LHCN-M2 (cell line): ENCODE measurements at places on chromosomes 1 and 21. TPM values are rescaled to one million over a fixed set of nuclear protein-coding genes. Genes with fewer than 3 reads are reported as not detected.

SPATA21 gene
- total RNA-seq, result not detected in 2 replicates

CD48 gene
- total RNA-seq, result not detected in 2 replicates

YBX1 gene
- 1,026 and 1,116 TPM in 2 replicates for total RNA-seq

UBL4B gene
- not detected in 2 replicates for total RNA-seq

CSMD2 gene
- not detected in 2 replicates for total RNA-seq

OR2AK2 gene
- total RNA-seq, result not detected in 2 replicates

CEP350 gene
- total RNA-seq, result 30.8 and 39.7 TPM in 2 replicates

PIGR gene
- total RNA-seq, result not detected in 2 replicates

GNG12 gene
- 127 and 134 TPM in 2 replicates for total RNA-seq

AHCYL1 gene
- 28.0 and 33.0 TPM in 2 replicates for total RNA-seq

AIRE gene
- total RNA-seq, result not detected in 2 replicates

RPTN gene
- total RNA-seq, result not detected in 2 replicates

CELA3A gene
- not detected in 2 replicates for total RNA-seq

FNDC5 gene
- 8.7 and 28.5 TPM in 2 replicates for total RNA-seq

CRNN gene
- total RNA-seq, result not detected in 2 replicates

LMX1A gene
- total RNA-seq, result not detected in 2 replicates

GBP6 gene
- not detected in 2 replicates for total RNA-seq

GJB3 gene
- not detected in 2 replicates for total RNA-seq

TRIM17 gene
- total RNA-seq, result not detected in 2 replicates

PALMD gene
- 56.5 and 75.1 TPM in 2 replicates for total RNA-seq

RIMS3 gene
- total RNA-seq, result 0.11 and 0.19 TPM in 2 replicates

REN gene
- not detected in 2 replicates for total RNA-seq

GBP2 gene
- 28.7 and 35.3 TPM in 2 replicates for total RNA-seq

AKNAD1 gene
- total RNA-seq, result 0.58 and 2.7 TPM in 2 replicates

C1orf94 gene
- not detected in 2 replicates for total RNA-seq

CCDC30 gene
- total RNA-seq, result 0.17 and 0.38 TPM in 2 replicates

AMY1C gene
- not detected in 2 replicates for total RNA-seq
